ENCODE measurements at places on chromosomes 7 and 10.

GRCh38 chr10:80474941-80475340, 20.8 kb downstream of the TSPAN14 start:
- DNase-seq = no peak

DNA sequence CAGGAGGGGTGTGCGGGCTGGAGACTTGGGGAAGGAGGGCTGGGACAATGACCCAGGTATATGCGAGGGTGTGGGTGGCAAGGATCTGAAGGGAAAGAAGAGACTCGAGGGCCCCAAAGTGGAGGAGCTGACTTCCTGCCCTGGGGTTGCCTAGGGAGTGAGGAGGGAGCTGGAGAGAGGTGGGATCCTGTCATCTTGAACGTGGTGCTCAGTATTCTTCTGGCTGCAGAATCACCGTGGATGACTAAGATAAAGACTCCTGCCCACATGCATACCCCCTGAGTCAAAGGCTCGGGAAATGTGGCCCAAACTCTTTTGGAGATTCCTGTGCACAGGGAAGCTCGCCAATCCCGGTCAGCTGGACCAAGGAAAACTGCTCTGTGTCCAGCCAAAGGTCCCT, 31.2 kb downstream of the COL17A1 start:
- DNase-seq = peak; percentile 87

DNA sequence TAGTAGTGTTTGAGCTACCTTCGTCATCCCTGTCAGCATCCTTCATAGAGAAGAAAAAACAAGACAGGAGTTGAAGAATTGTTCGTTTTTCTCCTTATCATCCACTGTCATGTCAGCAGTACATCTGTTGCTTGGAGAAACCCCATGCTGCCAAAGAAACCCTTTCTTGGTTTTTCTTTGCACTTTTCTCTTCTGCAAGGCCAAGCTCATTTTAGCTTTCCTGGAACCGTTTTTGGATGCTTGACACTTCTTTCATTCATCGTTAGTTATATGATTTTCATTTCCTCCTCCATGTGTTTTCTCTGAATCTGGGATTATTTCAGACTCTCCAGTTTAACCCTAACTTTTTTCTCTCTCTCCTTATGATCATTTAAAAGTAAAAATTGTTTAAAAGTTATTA, 58.9 kb downstream of the MMRN2 start:
- no peak for DNase-seq

- no peak for DNase-seq
Observed at GRCh38 chr10:113646336-113647201, 17.3 kb downstream of the NRAP start.

DNA sequence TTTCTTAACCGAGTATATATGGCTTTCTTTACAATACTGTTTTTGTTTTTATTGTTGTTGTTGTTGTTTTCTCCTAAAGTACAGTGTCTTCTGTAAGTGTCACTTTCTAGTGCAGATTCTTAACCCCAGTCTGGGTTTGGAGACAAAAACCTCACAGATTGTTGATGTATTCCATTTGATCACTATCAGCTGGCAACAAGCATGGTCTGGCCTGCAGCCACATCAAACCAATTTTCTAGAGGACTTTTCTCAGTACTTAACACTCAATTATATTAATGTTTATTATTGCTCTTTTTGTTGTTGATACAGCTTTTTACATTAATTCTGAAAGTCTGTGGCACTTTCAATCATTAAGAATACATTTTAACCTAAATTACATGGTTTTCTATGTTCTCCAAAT, 17.1 kb downstream of the LRRN3 start:
- no peak for DNase-seq

- no peak for DNase-seq
Observed at GRCh38 chr7:138527746-138528223, 67.7 kb downstream of the TRIM24 start.

GRCh38 chr7:129824291-129825208, 128.2 kb downstream of the UBE2H start:
- DNase-seq = no peak

GRCh38 chr7:73831834-73832651, 1.2 kb downstream of the CLDN4 start:
- DNase-seq = no peak

DNA sequence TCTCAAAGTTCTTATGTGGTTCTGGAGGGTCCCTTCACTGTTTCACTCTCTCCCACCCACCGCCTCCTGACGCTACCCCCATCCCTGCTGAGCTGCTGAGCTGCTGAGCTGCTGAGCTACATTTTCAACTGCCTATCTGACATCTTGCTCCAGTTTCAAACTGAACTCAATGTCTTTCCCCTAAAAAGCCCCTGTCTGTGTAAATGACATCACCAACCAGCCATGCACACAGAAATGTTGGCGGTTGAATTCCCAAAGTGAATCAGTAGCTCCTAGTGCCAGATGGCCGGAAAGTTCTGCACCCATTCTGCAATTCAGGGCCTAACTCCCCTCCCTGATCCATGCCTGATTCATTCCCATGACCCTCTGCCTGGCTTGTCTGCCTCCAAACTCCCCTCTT, 71.2 kb downstream of the WNT2 start:
- peak; percentile 61 for DNase-seq

- DNase-seq = no peak
Observed at GRCh38 chr7:143451122-143451521, 7.9 kb downstream of the TAS2R60 start.

GRCh38 chr10:131080571-131080970, 230.9 kb downstream of the TCERG1L start:
- no peak for DNase-seq

GRCh38 chr7:143910473-143911248, 8.7 kb upstream of the TCAF1 start:
- DNase-seq = no peak

DNA sequence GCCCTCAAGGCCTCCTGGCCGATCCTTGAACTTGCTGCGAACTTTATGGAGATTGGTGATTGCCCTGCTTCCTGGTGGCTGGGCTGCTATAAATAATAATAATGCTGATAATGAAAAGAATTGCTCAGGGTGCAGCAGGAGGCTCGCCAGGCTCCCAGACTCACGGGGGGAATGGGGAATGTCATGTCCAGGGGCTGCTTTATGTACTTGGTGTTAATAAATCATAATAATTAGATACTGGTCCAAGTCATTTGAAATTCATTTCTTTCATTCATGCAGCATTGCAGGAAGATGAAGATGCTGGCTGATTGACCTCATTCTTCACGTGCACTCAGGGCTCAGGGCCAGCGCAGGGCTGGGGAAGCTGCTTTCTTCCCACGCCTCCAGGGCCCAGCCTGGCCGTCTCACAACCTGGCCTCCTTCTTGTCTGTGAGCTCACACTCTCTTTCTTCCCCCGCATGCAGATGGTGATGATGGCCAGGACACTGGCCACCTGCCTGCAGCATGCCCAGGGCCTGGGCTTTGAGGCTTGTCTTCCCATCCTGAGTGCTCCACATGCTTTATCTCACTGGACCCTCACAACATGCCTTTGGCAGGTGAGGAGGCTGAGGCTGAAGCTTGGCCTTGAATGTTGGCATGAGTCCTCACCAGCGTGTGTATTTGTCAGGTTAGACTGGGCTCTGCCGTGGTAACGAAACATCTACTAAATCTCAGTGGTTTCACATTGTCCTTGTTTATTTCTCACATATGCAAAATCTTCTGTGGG, 138.4 kb upstream of the TNS3 start:
- DNase-seq = no peak

GRCh38 chr7:23394488-23395171, 75.7 kb downstream of the IGF2BP3 start:
- DNase-seq = no peak

- DNase-seq = peak; percentile 50
Observed at GRCh38 chr7:47818796-47819606, 129.3 kb downstream of the PKD1L1 start.

- no peak for DNase-seq
Observed at GRCh38 chr10:104546756-104547155, 94.3 kb upstream of the SORCS3 start.

DNA sequence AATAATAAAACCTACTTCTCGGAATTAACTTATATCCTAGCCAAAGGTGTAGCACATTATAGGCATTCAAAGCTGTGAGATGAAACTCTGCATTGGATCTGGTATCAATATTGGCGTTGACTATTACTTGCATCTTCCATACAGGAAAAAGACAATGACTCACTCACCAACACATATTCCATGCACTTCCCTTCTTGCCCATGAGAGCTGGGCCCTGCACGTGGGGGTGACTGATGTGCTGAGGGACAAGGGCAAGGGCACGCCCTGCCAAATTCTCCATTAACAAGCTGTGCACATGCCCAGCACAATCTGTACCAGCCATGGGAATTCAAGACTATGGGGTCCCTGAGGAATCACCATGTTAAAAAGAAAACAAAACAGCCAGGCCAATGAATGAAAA, 188.1 kb upstream of the PDE1C start:
- DNase-seq = no peak

DNA sequence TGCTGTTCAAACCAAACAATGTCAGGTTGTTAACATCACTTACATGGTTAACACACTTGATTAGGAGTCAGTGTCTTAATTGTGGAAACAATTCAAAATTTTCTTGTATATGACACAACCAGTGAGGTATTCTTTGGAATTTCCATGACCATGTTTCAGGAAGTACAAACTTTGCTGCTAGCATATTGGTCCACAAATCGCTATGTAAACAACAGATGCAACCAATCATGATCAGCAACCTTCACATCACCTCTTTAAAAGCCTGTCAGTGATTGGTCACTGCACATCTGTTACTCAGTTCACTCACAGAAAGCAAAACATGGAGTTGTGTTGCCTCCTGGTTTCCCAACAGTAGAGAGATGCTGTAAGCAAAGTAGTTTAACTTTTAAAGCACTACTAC, 108.9 kb upstream of the FAM3C start:
- DNase-seq = peak; percentile 36

GRCh38 chr10:11245510-11245909, 227.8 kb downstream of the CELF2 start:
- no peak for DNase-seq

DNA sequence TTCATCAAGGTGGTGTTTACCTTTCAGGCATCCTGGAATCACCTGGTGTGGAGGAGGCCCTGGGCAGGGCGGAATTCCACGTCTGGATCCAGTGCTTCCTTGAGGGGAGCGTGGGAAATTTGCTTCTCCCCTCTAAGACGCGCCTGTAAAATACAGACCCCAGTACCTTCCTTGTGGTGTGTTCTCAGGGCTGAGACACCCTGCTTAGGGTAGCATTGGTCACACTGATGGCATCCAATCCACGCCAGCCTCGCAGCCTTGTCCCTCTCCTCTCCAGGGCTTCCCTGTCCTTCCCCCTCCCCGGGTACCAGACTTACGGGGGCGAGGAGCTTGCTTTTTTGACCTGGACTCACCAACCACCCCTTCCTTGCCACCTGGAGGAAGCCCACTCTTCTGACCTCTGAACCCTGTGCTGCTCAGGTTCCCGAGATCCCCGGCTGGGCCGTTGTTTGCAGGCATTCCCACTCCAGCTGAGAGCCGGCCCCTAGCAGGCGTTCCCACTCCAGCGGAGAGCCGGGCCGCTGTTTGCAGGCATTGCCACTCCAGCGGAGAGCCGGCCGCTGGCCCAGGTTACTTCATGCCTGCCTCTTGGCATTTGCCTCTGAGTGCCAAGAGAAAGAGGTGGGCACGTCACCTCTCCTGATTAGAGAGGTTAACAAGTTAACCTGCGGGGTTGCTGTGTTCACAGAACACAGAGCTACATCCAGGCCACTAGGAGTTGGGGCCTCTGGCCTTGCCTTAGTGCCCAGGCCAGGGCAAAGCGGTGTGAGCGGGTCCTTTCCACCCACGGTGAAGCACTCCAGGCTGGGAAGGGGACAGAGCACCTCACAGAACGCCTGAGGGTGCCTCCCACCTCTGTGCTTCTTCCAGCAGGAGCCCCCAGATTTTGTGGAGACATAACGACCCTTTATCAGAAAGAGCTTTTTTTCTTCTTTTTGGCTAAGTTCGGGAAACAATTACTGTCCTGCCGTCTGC, 254.0 kb upstream of the PPP2R2D start:
- no peak for DNase-seq

GRCh38 chr7:40946549-40946948, 756.3 kb downstream of the INHBA start:
- no peak for DNase-seq

All from HS-5 (cell line).